ENCODE measurements at places on chromosomes 2 and 18. TPM values are rescaled to one million over a fixed set of nuclear protein-coding genes. Genes with fewer than 3 reads are reported as not detected.

DNA sequence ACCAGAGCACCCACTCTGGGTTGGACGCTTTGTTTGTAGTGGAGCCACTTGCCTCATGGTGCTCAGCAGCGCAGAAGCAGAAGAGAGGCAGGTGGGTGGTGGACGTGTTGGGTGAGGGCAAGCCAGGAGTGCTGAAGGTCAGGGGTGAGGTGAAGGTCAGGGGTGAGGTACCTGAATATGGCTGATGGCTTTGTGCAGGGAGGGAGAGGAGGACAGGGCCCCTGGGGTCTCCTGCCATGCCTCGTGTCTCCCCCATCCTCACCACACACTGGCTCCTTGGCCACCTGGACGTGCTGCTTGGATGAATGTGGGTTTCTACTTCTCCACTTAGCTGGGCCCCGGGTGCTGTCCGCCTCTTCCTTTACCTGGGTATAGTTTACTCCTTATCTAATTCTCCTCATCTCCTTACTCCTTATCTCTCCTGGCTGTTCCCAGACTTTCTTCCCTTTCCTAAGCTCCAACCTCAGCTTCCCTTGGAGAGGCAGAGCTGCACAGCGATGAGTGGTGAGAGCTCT lies 68.1 kb downstream of the DYSF start:
- no peak for DNase-seq

DNA sequence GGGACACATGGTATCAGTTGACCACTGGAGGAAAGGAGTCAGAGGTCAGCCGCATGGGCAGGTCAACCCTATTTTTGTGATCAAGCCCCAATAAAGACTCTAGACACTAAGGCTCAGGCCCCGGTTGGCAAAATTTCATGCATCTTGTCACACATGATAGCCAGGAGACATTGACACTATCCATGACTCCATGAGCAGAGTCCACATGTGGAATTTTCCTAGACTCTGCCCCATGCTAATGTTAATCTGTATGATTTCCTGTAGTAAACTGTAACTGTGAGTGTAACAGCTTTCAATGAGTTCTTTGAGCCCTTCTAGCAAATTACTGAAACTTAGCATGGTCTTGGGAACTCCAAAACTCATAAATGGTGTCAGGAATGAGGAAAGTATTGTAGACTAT lies 192.3 kb downstream of the PDE11A start:
- DNase-seq: no peak

DNA sequence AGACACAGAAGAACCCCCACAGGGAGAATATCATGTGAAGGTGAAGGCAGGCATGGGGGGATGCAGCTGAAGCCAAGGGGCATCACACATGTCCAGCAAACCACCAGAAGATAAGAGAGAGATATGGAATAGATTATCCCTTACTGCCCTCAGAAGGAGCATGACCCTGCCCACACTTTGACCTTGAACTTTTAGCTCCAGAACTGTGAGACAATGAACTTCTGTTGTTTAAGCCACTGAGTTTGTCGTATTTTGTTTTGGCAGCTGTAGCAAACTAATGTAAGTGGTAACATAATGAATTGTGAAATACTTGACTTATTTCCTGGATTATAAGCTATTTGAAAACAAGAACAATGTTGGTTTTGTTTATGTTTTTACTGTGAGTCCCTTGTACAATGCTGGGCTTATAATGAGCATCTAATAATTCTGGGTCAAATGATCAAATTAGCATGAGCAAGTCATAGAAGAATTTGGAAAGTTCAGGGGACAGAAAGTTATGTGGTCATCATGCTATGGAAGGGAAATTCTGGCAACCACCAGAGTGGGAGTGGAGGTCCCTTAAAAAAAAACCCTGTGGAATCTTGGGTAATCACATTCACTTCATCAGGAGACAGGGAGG lies 541.0 kb upstream of the KLHL29 start:
- no peak for DNase-seq

- DNase-seq: no peak
These were observed 8.1 kb upstream of the TYMS start for GRCh38 chr18:649341-649740.

GRCh38 chr2:25339791-25340180 lies 1.9 kb downstream of the DNMT3A start:
- DNase-seq: no peak

DNA sequence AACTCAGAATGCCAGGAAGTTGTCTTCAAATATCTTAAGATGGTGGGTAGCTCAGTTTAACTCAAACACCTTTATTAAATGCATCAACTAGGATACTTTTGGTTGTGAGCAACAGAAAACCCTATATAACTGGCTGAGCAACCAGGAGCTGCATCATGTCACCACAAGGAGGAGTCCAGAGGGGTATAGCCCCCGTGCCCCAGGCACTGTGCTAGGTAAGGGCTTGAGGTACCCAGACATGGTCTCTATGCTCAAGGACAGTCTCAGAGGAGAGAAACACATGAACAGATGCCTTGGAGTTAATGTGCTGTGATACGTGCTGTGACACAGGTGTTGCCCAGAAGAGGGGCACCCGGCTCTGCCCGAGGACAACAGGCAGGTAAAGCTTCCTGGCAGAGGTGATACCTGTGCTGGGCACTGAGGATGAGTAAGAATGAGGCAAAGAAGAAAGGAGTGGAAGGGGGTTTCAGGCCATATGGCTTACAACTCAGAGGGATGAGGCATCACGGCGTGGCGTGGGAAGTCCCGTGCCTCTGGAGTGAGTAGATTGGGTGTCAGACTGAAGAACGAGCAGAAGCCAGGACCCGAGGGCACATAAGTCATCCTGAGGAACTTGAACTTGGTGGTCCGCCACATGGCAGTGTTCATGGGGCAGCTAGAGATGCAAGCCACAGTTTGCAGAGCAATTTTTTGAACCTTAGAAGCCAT lies 32.0 kb upstream of the CAB39 start:
- no peak for DNase-seq

GRCh38 chr2:61187085-61187484 lies 25.1 kb downstream of the C2orf74 start:
- DNase-seq: no peak

- DNase-seq: no peak
These were observed 242.8 kb downstream of the FAM210A start for GRCh38 chr18:13483316-13484270.

The RGPD3 gene
- polyA plus RNA-seq: 0.63 TPM

The NGEF gene
- 7.2 TPM for polyA plus RNA-seq

The IL1R2 gene
- polyA plus RNA-seq: 0.23 TPM

The LRATD1 gene
- 18.8 TPM for polyA plus RNA-seq

The ST6GAL2 gene
- polyA plus RNA-seq: 21.7 TPM

The CD8A gene
- polyA plus RNA-seq: 0.44 TPM

The GAREM2 gene
- 6.7 TPM for polyA plus RNA-seq

The TUBA4A gene
- 33.5 TPM for polyA plus RNA-seq

The MATN3 gene
- 16.7 TPM for polyA plus RNA-seq

Measured in left renal pelvis (tissue), 4 donors.